Urothelium cell line (cell line): ENCODE measurements at places on chromosomes 6 and 20.

DNA sequence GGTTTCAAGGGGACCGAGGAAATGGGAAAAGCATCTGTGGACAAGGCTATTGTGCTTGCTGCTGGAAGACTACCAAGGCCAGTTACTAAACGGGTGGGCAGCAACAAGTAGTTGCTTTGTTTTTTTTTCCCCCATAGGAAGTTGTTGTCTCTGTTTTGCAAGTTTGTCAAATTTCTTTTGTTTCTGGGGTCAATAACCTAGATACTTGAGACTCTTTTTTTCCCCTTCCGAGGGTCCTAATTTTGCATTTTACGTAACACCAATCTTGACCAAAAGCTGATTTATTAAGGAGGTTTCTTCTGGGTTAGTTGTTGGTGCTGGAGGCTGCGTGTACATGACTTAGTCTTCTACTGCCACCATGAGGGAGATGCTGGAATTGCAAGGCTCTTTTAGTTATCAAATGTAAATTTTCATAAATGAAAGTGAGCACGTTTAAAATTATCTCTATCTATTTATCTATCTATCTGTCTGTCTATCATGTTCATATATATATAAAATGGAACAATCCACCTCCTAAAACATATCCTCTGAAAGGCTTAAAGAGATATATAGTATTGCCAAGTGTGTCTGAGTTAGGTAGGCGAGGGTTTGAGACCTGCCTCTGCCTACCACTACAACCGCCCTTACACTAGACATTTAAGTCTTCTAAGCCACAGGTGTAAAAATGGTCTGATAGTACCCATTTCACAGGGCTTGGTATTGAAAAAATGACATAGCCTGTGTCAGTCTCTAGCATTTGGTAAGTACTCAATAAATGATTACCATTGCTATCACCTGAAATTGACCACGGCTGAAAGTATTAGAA, 60.2 kb downstream of the GCLC start:
- peak; percentile 57 for DNase-seq

DNA sequence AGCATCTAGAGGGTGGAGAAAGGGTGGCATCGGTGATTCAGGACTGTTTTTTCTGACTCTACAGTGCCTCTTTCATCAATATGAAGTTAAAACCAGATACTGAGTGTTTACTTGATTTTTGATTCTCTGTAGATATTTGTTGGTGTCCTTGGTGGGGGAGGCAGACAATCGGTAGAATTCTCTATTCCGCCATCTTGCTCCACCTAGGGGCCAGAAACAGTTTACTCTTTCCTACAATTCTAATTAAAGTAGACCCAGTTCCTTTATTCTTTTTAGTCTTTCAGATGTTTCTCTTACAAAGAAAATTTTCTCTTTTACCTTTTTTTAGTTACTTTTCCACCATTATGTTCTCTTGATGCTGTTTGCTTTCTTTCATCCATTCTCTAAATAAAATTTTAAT, 162.1 kb upstream of the RAB32 start:
- DNase-seq, result no peak

- no peak for DNase-seq
These were observed 10.3 kb downstream of the ZNF337 start for GRCh38 chr20:25686081-25687067.

DNA sequence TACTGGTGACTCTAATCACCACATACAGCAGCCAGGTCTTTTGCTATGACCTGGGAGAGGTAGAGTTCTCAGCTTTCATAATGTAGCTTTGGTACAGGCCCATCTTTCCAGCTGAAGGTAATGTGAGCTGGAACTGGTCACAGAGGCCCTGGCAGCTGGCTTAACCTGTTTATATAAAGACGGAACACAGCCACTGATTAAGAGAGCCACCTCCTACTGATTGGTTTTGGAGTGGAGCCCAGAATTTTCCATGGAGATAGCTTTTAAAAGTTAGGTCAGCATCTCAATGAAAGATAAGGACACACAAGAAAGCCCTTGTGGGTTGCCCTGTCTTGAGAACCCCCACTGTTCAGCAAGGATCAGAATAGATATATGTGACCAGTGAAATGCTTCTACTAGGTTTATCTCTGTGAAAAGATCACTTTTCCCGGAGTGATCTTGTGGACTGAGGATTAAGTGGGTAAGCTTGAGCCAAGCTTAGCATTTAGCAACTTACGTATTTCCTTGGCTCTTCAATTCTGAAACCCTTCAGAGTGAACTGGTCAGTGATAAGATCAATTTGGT, 213.7 kb upstream of the CITED2 start:
- DNase-seq, result no peak

DNA sequence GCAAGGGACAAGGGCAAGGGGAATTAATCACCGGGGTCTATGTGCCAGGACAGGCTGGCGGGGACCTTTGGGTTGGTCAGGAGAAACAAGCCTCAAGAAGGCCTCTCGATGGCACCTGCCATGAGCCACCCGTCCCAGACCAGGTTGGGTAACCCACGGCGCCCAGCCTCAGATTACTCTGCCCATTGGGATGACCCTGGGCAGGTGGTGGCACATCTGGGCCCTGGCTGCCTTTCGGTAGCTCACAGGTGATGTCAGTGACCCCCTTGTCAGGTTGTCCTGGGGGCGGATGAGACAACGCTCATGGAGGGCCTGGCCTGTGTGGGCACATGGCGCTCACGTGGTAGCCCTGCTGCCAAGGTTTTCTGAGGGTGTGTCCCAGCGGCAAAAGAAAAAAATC, 152.2 kb downstream of the SYCP2 start:
- no peak for DNase-seq

DNA sequence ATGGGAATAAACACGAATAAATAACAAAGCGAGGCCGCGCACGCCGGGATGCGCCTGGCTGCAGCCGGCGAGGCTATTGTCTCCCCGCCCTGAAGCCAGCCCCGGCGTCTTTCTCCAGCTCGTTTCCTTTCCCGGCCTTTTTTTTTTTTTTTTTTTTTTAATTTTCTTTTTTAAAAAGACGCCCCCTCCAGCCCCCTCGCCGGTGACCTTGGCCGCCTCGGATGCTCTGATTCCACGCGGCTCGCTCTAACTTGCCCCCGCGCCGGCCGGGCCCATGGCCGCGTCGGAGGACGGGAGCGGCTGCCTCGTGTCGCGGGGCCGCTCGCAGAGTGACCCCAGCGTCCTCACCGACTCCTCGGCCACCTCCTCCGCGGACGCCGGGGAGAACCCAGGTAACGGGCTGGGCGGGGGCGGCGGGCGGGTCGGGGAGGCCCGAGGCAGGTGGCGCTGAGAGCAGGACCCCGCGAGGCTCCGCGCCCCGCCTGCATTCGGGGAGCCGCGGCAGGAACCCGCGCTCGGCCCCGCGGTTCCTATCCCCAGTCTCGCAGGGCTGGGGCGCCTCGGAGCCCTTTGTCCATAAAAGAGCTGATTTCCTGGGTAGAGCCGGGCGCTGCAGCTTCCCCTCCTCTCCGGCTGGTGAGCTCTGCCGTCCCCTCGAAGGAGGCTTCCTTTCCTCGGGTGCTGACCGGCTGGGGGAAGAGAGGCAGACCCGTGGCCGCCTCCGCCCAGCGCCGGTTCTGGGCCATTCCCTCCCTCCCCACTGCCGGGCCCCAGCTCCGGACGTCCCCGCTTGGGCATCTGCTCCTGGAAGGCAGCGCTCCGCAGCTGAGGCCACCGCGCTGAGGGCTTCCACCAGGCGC, 631 bp downstream of the PHACTR3 start:
- peak; percentile 67 for DNase-seq

DNA sequence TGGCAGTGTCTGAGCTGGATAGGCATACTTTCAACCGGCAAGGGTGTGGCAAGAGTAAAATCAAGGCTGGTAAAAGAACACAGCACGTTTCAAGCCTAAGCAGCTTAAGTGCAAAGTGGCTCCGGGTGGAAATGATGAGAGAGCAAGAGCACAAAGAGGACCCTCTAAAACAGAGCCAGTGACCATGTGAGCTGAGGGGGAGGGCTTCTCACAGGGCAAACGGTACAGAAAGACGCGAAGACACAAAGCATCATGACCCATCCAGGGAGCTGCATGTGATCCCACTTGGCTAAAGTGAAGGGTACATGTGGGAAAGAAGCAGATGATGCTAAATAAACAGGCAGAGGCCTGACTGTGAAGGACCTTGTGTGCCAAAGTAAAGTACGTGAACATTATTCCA, 25.7 kb downstream of the FKBP5 start:
- no peak for DNase-seq
